ENCODE measurements at places on chromosomes 13 and 19.

GRCh38 chr13:111367340-111367739 is 46.9 kb downstream of the TEX29 start:
- DNase-seq: no peak

DNA sequence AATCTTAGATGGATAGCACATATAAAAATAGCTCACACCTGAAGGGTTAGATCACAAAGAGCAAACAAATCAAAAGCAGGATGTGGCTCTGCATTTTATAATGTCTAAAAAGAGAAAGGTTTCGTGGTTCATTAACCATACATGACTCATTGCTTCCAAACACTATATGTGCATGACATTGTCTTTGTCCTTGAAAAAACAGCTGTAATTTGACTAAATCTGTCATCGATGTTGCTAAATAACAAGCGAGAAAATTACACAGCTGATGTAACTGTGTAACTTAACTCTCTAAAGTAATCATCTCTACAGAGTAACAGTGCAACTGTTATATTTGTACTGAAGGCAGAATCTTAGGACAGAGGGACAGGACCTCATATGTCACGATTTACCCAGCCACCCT is 383.1 kb upstream of the GPC6 start:
- DNase-seq: no peak

DNA sequence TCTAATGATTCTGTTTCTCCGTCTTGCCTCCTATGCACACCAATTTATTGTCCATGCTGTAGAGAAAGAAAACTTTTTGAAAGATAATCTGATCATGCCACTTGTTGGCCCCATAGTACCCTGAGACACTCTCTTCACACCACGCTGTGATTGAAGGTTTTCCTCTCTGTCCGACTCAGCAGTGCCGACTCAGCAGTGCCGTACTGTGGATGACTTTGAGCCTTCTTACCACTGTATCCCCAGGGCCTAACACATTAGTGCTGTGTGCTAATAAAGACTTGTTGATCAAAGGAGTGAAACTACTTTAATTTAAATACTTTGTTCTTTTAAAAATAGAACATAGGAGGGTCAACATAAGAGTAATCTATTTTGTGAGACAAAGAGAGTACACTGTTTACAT is 429.6 kb downstream of the KLF12 start:
- DNase-seq: no peak

DNA sequence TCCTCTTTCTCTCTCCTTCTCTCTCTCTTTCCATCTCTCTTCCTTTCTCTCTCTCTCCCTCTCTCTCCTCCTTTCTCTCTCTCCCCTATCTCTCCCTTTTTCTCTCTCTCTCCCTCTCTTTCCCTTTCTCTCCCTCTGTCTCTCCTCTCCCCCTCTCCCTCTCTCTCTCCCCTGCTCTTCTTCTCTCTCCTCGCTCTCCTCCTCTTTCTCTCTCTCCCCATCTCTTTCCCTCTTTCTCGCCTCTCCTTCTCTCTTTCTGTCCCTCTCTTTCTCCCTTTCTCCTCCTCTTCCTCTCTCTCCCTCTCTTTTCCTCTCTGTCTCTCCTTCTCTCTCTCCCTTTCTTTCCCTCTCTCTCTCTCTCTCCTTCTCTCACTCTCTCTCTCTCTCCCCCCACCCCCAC is 196.6 kb downstream of the UQCRFS1 start:
- DNase-seq: no peak

DNA sequence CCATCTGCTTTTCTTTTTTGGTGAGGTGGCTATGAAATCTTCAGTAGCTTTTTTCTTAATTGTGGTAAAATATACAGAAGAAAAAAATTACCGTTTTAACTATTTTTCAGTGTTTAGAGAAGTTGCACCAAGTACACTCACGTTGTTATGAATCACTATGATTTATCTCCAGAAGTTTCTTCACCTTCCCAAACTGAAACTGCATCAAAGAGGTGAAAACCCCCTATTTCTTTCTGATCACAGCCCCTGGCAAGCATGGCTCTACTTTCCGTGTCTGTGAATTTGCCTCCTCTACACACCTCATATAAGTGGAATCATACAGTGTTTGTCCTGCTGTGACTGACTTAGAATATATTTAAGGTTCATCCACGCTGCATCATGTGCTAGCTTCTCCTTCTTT is 15.6 kb upstream of the SIGLEC10 start:
- no peak for DNase-seq

DNA sequence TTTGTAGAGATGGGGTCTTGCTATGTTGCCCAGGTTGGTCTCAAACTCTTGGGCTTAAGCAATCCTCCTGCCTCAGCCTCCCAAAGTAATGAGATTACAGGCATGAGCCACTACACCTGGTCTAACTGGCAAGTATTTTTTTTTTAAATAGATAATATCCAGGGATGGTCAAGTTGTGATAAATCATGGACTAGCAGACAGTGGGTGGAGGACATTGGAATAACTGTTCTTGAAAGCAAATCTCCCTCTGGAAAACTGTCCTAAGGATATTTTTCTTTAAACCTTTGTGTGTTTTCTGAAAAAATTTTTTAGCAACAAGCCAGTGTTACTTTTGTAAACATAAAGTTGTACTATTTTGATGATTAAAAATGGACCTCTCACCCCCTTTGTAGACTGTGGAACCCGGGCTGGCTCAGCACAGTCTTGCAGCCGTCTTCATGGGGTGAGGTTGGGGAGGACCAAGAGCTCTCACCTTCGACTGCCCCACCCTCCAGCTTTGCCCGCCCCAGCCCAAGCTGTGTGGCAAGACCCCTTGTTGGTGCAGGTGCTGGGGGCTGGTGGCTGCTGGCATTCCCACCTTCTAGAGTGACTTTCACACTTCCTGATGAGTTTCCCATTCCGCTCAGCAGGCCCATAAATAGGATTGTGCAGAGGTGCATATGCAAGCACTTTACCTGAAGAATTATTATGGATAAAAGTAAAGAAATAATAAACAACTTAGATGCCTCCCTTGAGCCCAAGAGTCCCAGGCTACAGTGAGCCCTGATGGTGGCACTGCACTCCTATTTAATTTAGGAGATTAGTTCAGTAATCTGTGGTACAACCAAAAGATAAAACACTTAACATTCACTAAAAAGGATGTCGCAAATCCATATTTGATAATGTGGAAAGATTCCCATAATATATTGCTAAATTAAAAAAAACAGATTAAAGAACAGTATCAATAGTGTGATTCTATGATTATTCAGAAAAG is 107.3 kb downstream of the GADD45B start:
- no peak for DNase-seq

DNA sequence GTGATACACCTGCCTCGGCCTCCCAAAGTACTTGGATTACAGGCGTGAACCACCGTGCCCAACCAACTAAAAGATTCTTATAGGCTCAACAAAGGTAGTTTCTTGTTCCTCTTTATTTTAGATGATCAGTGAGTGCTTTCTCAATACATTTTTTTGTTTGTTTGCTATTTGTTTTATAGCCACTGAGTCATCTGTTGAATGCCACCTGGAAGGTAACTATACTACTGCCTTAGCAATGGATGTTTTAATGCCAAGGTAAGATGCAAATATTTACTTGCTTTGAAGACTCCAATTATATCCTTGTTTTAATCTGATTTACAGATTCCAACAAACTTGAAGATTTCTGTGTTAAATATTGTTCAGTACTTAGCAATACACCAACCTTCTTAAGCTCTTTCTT is 2807.4 kb upstream of the PCDH20 start:
- no peak for DNase-seq

DNA sequence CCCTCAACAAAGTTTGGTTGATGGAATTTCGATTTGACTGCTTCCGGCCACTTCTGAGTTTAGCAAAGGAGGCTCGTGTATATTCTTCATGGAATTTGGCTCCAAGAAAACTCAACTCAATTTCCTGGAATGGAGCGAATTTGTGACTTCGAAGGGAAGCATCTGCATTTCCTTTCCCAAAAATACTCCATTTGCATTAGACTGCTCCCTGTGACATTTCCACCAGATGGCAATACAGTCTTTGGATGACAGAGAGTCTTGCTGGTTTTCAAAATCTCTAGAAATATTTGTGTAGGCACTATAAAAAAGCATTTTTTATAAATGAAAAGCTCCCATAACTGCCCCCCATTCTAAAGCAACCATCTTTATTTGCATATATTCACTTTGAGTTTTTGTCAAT is 4.1 kb downstream of the C1QTNF9 start:
- no peak for DNase-seq

DNA sequence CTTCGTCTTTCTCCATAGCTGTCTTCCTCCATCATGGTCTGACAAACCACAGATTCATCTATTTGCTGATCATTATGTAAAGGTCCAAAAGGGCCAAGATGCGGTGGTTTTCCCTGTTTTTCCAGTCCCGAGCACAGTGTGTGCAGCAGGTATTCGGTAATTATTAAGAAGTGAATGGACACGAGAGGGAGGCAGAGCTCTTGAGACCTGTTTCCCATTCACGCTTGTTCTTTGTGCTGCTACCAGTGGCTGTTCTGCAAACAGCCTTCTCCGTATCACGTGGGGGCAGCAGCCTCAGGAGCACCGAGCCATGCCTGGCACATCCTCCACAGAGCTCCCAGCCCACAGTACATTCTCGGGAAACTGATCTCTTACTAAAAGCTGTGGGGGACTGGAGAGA is 50.3 kb downstream of the CCDC70 start:
- no peak for DNase-seq

- no peak for DNase-seq
Measured at GRCh38 chr19:4379383-4380253, 20.7 kb downstream of the SH3GL1 start.

GRCh38 chr13:48249018-48249417 is 16.0 kb downstream of the ITM2B start:
- DNase-seq: no peak

- no peak for DNase-seq
Measured at GRCh38 chr13:114078461-114079451, 53.7 kb downstream of the RASA3 start.

- no peak for DNase-seq
Measured at GRCh38 chr13:30927595-30927994, 4.9 kb upstream of the TEX26 start.

DNA sequence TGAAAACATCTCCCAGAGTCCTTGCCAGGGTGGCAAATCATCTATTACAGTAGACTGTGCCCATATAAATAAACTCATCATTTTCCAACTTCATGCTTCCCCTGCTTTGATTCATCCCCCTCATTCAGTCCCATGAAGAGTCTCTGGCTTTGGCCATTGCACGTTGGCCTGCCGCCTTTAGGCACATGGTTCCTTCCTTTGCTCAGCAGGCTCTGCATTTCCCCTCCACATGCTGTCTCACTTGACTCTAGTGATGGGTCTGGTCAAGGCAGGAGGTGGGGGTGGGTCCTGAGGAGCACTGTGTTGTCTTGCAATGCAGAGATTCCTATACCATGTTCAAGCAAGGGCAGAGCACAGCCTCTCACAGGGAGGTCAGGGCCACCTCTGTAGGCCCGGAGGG is 48.8 kb upstream of the ARGLU1 start:
- DNase-seq: no peak

DNA sequence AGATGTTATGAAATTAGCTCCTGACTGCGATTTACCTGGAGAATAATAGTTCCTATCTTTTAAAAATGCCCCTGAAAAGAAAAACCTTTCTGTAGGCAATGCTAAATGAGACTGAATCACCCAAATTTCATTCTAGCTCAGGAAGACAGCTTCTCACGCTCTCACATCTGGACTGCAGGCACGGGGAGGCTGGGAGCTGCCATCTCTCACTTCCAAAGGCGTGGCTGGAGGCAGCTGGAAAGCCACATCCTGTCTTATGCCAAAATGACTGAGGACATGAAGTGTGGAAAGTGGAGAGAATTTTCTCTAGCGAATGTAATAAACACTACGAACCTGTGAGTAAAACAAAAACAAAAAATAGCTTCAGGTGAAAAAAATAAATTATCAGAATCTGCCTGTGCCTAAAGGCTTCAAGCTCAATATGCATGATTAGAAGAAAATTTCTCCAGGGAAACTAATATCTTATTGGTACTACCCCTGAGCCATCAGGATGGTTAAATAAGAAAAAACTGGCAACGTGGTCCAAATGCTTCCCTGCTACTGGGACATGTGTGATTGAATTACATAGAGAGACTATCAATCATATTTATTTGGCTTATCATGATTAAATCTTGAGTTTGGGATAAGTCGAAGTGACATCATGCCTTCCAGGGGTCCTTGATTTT is 58.1 kb upstream of the UBL3 start:
- no peak for DNase-seq

DNA sequence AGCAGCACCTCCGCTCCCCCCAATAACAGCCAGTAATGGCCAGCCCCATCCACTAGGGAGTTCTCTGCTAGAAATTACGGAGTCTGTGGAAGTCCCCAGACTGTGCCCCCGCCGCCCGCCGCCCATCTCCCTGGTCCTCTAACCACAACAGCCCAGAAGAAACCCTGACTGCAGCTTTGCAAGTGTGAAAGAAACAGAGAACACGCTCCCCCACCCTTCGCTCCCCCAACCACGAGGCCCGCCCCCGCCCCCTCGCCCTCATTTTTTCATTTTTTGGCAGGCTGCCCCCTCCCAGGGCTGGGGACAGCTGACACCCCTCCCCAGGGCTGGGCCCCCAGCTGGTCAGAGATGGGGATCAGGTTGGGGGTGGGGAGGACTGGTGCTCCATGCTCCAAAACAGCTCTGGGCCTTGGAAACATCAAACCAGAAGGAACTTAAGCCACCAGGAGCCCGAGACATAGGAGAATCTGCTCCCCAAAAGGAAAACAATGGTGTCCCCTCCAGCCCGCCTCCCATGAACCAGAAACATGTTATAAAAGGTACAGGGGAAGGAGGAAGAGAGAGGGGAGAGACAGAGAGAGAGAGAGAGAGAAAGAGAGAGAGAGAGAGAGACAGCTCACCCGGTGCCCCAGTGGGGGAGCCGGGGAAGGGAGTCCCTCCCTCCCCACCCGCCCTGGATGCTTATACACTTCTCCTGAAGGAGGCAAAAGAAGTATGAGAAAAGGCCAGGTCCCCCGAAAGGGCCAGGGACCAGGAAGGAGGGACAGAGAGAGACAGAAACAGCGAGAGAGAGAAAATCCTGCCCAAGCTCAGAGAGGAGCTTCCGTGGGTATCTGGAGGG is 29.8 kb upstream of the ASF1B start:
- no peak for DNase-seq

DNA sequence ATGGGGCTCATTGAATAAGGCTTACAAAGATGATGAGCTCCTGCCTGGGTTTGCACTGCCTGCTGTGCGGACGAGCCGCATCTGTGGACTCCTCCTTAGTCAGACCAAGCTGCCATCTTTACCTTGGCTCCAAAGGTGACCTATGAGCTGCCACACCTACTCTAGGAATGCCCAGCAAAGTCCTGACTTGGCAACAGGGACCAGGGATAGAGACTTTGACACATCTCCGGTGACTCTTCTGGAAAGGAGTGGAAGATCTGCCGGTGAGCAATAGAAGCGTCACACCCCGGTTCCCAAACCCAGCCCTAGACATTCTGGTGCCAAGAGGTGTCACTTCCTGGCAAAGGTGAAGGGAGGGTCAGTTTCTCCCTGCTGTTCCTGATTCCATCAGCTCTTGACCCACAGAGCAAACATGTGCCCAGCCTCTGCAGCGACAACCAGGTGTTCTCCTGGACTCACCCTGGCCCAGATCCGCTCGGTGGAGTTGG is 50.2 kb upstream of the GTF3A start:
- DNase-seq: no peak

- DNase-seq: no peak
Measured at GRCh38 chr13:51542346-51543242, 41.7 kb upstream of the WDFY2 start.

- peak; percentile 54 for DNase-seq
Measured at GRCh38 chr13:43023289-43023963, at the start of gene DNAJC15. Gene DNAJC15 (plus strand): TSS chr13:43023586. CDS start chr13:43023627, 41 bp downstream.

All from D721Med (cell line).